HT-29 (cell line): ENCODE measurements at places on chromosomes 16 and 17. TPM values are rescaled to one million over a fixed set of nuclear protein-coding genes. Genes with fewer than 3 reads are reported as not detected.

DNA sequence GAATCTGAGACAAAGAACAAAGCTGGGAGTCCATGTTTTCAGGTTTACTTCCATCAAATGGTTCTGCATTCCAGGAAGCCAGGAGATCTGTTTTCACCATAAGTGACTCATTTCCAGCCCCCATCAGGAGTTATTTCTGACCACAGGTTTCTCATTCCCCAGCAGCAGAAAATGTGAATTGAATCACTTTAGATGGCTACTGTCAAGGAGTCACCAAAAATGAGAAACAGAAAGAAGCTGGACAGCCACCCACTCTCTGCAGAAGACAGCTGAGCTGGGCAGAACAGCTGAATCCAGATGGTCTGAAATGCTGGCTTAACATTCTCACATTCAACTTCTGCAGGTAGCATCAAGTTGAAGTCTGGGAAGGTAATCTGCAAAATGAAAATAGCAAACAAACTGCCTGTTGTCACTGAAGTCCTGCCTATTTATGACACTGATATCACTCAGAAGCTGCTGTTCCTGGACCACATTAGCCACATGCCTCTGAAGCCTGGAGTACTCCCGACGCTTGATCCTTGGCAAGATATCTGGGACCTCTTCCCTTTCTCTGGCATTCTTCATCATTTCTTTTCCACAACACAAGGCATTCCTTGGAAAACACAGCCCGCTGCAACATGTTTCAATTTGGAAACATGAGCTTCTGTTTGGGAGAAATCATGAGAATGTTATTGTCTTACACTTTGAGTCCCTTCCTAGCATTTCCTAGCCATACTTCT, 15.3 kb downstream of the CCL11 start:
- no peak for DNase-seq

Gene PIRT
- total RNA-seq: not detected in 2 replicates

Gene C17orf113
- 3.6 and 3.7 TPM in 2 replicates for total RNA-seq

Gene SMARCE1
- total RNA-seq: 30.0 and 34.8 TPM in 2 replicates

Gene RNF43
- total RNA-seq: 113 and 136 TPM in 2 replicates

GRCh38 chr16:78689028-78689427, 589.6 kb downstream of the WWOX start:
- DNase-seq: no peak

DNA sequence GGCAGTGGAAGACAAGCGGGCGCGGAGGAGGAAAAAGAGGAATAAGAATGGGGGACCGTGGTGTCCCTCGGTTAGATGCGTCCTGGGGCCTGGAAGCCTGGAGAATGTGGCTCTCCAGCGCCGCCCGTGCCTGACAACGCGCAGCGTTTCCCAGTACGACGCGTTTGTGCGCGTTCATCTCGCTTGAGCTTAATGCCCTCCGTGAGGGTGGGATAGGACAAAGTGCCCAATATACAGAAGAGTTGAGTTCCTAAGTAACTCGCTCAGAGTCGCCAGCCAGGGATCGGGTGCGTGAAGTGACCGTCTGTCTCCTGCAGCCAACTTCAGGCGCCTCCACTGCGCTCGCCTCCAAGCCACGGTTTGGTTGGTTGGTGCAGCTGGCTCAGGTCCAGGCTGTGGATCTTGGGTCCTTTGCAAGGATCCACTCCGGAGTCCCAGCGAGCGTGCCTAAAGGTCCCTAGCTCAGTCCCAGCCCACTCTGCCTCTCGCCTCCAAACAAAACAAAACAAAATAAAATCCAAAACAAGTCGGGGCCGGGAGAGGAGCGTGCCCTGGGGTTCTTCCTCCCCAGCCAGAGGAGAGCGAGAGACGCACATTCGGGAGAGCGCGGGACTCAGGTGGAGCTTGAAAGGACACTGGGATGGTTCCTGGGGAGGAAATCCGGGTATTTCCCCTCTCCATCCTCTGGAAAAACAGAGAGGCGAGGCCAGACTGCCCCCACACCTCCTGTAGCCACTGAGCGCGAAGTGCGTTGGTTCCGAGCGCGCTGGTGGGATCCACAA, 974 bp downstream of the GALR2 start:
- DNase-seq: no peak

DNA sequence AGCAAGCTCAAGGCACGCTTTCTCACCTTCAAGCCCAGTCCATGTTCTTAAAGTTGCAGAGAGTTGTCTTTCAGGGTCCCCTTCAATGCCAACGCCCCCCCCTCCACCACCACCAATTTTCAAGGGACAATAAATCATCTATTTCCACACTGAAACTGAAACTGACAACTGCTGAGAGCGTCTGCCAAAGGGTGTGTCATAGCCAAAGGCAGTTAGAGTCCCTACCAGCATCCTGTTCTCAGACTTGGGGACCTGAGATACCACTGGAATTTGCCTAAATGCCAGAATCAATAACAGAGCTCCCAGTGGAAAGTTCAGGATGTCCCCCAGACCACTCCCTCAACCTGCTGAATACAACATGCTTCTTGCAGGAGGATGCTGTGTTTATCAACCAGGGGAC, 133.2 kb upstream of the SOX9 start:
- no peak for DNase-seq

DNA sequence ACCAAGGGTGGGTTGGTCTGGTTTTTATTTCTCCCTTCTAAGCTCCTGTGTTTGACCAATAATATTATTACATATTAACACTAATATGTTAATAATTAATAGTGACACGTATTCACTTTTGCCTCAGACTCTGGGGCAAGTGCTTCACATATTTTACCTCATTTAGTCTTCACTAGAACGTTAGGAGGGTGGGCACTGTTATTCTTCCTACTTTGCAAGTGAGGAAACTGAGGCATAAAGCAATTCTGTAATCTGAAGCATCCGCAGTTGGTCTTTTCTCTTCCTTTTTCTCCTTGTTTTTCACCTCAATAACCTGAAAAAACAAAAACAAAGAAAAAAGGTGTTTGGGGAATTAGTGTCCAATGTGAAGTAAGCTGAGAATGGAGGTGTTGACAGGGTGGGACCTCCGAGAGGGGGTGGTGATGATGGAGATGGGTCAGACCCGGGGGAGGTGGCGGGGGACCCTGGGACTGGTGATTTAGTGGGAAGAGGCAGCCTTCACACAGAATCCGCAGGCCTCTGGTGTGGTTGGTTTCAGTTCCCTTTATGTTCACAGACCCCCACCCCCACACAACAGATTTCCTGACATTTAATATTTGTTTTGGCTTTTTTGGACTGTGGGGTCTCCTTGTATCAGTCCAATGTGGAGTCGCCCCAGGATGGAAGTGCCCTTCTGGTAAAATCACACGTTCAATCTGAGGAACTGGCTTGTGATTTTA, 3.7 kb downstream of the CDH1 start:
- no peak for DNase-seq

- DNase-seq: no peak
Observed at GRCh38 chr16:85387171-85387507, 226.0 kb upstream of the GSE1 start.

DNA sequence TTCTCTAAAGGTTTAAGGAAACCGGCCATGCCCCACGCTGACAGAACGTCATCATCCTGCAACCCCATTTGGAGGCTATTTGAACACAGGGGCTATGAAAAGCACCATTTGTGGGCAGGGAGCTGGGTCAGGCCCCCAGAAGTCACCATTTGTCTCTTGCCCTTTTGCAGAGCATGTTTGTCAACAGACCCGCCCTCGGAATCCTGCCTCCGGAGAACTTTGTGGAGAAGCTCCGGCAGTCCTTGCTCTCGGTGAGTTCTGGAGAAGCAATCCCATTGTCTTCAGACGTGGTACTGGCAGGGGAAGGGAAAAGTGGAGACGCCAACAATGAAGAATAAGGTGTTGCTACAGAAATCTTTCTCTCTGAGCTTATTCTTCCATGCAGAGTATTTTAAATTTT, 33.5 kb downstream of the TMEM186 start:
- no peak for DNase-seq

Gene PIK3R5
- not detected in 2 replicates for total RNA-seq

- no peak for DNase-seq
Observed at GRCh38 chr16:85643631-85644030, 30.5 kb downstream of the GSE1 start.

DNA sequence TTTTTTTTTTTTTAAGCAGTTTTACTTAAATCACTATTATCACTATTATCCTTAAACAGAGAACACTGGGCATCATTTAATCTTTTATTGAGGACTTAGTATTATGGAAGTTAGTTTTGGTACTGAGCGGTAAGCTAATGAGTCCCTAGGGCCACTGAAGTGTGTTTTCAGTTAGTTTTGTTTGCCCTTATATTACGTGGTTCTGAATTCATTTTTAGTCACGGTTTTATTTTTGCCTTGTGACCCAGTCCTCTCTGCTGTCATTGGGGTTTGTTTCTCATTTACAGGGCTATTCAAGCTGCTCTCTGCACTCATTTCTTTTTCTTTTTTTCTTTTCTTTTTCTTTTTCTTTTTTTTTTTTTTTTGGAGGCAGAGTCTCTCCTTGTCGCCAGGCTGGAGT, 17.3 kb downstream of the RABEP1 start:
- no peak for DNase-seq

Gene CDT1
- 120 and 146 TPM in 2 replicates for total RNA-seq

DNA sequence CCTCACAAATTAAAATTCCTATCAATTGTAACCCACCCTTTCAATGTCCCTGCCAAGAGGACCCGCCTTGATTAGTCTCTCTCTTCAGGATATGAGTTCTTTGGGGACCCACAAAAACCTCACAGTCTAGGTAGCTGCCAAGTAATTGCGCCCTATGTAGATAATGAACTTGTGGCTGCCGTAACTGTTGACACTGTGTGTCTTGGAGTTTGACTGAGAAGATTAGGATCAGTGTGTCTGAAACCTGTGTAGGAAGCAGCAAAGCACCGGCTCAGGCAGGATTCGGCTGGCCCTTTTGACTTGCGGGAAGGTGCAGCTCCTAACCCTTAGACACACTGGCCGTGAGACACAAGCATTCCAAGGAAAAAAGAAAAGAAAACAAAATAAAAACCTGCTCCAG, 17.8 kb upstream of the SLC6A4 start:
- peak; percentile 45 for DNase-seq

- no peak for DNase-seq
Observed at GRCh38 chr16:76292218-76292617, 15.0 kb downstream of the CNTNAP4 start.

Gene KRTAP1-5
- total RNA-seq: not detected in 2 replicates

Gene MYH1
- total RNA-seq: not detected in 2 replicates
